SHP77 treated with DMSO at 0.1 percent for 48 hours (cell line): ENCODE measurements at places on chromosomes 6 and 20.

DNA sequence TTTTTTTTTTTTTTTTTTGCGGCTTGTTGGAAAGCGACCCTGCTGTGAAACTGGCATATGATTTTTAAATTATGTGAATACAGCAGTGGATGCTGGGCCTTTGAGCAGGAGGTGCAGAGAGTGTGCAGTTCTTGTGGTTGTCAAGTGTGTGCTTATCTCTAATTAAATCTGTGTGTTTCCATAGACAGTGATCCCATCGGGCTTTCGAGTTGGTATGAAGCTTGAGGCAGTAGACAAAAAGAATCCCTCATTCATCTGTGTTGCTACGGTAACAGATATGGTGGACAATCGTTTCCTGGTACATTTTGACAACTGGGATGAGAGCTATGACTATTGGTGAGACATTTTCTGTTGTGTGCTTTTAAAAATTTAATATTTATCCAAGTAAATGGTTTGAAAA is 52.4 kb downstream of the L3MBTL3 start:
- DNase-seq: no peak

DNA sequence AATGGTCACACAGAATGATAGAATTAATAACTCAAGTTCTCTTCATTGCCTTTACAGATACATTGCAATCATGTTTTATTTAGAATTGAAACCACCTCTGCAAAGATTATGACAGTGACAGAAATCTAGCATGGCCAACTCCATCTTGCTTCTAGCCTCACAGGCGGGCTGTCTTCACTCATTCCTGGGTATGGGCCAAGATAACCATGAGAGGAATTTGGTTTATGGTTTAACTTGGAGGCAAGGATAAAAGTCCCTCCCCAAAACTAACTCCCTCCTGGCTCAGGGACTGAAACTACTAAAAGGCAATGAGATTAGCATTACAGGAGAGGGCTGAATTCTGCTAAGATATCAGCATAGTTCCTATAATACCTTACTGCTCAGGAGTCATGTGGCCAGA is 95.2 kb upstream of the CST7 start:
- DNase-seq: no peak

GRCh38 chr6:5729080-5729434 is 277.7 kb downstream of the NRN1 start:
- peak; percentile 67 for DNase-seq

GRCh38 chr6:111823831-111824607 is 49.2 kb downstream of the FYN start:
- DNase-seq: no peak

GRCh38 chr6:130164251-130164650 is 58.5 kb downstream of the SAMD3 start:
- DNase-seq: no peak
